ENCODE measurements at places on chromosomes 13 and 19. TPM values are rescaled to one million over a fixed set of nuclear protein-coding genes. Genes with fewer than 3 reads are reported as not detected.

- DNase-seq, result no peak
Observed at GRCh38 chr19:7883105-7883504, 5.2 kb upstream of the LRRC8E start.

GRCh38 chr13:113979791-113980471 is 6.1 kb upstream of the C13orf46 start:
- peak; percentile 36 for DNase-seq

The ZNF793 gene
- polyA plus RNA-seq, result 4.4 TPM

- no peak for DNase-seq
Observed at GRCh38 chr13:27367570-27367969, 56.8 kb upstream of the GTF3A start.

The THAP8 gene
- 6.6 TPM for polyA plus RNA-seq

The SCEL gene
- 0.05 TPM for polyA plus RNA-seq

DNA sequence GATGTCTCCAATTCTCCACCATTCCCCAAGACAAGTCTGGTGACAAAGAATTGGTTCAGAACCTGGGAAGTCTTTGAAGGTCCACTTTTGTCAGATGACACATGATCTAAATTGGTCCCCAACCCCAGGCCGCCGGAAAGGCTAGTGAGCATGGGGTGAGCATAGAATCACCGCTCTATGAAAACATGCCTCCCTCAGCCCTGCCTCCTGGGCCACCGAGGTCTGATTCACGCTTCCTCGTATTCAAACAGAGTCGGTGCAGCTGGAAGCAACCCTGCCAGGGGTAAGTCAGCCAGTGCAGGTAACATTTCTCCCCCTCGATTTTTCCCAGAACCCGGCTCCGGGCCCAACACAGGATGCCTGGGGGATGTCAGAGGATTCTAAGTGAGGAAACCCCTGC is 33.9 kb upstream of the KLF2 start:
- no peak for DNase-seq

The C1QTNF9B gene
- polyA plus RNA-seq, result 1.2 TPM

DNA sequence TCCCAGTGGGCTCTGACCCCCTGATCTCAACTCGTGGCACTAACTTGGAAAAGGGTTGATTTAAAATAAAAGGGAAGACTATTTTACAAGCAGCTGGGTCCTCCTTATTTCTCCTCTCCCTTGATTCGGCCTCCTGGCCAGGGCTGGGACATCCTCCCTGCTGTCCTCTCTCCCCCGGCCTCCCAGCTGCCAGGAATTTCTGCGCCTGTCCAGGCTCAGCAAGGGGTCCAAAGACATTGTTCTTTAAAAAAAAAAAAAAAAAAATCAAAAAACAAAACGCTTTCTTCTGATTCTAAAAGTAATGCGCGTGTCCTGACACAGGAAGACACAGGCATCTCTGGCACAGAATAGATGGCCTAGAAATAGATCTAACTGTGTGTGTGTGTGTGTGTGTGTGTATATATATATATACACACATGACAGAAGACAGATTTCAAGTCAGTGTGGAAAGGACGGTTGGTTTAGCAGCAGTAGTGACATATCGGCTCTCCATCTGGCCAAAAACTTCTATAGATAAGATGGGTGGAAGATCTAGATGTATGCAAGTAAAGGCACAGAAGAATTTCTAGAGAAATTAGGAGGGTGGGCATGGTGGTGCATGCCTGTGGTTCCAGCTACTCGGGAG is 12.3 kb upstream of the LENG8 start:
- no peak for DNase-seq

DNA sequence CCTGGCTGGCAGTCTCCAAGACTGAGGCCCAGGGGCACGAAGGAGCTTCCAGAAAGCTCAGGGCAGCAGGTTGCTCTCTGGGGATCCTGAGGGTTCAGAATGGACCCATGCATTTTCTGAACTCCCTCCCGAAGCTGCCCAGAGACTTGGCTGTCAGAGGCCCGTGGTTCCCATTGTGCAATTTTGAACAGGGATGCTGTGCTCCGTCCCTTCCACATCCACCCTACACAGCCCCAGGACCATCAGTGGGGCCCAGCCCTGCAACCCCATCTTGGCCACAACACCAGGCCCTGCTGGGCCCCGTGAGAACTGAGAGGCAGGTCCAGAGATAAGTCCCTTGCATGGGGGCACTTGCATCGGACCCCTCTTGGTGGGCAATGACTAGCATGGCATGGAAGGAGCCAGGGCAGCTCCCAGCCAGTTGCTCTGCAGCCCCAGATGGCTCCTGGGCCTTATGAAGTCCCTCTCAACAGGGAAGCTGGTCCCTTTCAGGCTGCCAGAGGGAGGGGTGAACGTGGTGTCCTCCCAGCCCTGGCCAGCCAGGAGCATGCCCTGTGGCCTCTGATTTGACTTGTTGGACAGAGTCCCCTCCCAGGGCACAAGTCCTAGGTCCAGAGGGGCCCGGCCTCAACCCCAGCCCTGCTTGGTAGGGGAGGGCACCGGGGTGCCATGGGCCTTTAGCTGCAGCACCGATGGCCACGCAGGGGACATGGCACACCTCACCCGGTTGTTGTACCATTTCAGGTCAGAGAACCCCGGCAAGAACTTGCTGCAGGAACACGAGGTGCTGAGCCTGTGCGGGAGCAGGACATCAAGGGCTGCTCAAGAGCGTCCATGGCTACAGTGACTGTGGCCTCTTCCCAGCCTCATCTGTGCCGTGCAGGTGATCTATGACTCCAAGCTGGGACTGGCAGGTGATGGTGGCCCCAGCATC is 17.3 kb upstream of the ZNF14 start:
- DNase-seq, result no peak

DNA sequence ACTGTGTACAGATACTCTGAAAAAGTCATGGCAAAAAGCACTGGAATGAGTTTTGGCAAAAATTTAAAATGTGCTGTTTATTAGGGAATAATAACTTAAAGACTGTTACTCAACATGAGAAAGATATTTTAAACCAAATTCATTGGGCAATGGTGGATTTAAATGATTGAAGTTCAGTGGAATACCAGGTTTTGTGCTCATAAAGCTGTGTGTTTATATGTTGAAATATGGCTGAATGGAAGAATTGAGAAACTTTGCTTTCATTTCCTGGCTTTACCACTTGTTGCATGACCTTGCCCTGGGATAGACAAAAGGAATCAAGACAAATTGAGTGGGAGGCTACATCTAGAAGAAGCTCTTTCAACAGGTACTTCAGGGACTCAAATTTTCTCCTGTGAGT is 246.4 kb downstream of the GPC5 start:
- no peak for DNase-seq

The IGFL4 gene
- polyA plus RNA-seq, result not detected

The PLPPR2 gene
- polyA plus RNA-seq, result 19.7 TPM

GRCh38 chr19:49642492-49643035 is 555 bp downstream of the SCAF1 start:
- no peak for DNase-seq

DNA sequence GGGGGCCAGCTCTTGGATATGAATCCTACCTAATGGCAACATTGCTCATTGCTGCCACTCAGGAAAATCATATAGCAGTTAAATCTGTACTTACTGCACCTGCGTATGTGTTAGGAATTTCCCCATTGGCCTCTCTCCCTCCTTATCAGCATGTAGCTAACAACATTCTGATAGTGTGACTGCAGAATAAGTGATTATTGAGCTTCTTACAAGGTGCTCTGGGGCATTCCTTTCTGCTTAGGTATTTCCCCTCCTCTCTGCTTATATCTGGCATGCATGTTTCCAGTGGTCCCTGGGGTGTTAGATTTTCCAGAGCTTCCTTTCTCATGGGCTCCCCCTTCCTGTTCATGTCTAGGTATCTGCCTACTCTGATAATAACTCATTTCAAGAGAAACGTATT is 414.1 kb upstream of the SLITRK1 start:
- no peak for DNase-seq

DNA sequence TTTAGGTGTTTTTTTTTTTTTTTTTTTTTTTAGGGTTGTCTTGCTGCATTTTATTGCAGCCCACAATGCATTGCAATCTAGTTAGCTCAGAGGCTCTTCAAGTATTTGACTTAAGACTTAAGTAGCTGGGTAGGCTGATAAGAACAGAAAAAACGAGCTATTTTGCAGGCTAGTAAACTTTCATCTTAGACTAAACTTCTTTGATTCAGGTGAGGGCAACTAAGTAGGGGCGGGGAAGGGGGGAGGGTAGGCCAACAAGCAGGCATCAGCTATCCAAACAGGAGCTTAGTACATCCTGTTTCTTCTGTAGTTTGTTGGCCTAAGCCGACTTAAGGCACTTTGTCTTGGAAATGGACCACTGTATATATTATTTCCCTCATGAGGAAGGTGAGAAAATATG is 4.9 kb upstream of the TDRD3 start:
- DNase-seq, result no peak

GRCh38 chr13:34208336-34208735 is 390.4 kb downstream of the RFC3 start:
- no peak for DNase-seq

The CCL25 gene
- not detected for polyA plus RNA-seq

DNA sequence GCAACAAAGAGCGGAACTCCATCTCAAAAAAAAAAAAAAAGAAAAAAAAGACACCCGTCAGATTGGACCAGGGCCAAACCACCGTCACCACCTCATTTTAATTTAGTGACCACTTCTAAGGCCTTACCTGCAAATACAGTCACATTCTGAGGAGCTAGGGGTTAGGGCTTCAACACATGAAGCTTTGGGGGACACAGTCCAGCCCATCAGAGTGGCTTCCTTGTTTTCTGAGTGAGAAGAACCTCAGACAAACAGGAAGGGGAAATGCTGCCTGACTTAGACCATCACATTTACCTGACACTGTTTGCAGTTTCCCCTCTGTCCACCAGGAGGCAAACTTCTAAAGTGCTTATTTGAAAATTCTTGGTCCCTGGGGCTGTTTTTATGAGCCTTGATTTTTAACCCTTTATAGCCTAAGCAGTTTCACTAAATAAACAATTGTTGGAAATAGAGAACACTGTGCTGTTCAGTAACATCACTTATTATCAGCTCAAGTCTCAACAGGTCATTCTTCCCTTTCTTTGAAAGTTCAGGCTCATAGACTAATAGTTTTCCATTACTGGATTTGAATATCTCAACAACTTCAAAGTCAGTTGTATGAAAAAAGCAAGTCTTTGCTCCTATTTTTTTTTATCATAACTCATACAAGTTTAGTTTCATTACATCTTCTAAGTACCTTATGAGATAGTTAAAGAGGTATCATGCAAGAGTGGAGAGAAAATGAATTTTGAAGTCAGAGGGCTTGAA is 74.9 kb upstream of the WASF3 start:
- no peak for DNase-seq

The OR7A5 gene
- polyA plus RNA-seq, result 0.02 TPM

DNA sequence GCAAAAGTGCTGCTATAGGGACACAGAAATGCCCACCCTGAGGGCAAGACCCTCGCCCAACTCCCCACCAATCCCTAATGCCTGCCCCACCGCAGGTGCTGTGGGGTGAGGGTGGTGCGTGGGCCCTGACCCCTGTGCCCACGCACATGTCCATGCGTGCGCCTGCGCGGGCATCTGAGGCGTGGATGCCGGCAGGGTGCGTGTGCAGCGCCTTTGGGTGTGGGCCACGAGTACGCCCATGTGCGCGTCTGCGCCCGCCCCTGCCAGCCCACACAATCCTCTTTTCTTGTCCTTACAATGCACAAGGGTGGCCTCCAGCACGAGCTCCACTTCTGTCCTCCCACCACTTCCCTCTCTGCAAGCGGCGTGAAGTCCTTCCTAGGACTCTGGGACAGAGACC is 14.3 kb downstream of the FUT6 start:
- DNase-seq, result no peak

The URAD gene
- polyA plus RNA-seq, result not detected

DNA sequence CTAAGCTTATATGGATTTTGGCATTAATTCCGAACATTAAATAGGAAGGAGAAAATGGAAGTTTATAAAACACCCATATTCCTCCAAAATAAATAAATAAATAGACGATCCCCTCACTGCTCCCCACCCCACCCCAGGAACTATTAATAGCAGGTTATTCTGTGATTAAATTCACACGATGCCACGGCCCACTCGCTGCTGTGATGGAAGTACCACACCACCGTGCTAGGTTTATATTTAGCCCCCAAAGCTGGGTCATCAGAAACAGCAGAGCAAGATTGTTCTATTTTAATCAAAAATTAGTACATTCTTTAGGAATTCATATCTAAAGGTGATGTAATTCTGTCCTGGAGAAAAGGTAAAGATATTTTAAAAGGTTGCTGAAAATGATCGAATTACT is 65.4 kb downstream of the CCDC70 start:
- no peak for DNase-seq

The OR7D2 gene
- polyA plus RNA-seq, result not detected

The BRSK1 gene
- 11.9 TPM for polyA plus RNA-seq

DNA sequence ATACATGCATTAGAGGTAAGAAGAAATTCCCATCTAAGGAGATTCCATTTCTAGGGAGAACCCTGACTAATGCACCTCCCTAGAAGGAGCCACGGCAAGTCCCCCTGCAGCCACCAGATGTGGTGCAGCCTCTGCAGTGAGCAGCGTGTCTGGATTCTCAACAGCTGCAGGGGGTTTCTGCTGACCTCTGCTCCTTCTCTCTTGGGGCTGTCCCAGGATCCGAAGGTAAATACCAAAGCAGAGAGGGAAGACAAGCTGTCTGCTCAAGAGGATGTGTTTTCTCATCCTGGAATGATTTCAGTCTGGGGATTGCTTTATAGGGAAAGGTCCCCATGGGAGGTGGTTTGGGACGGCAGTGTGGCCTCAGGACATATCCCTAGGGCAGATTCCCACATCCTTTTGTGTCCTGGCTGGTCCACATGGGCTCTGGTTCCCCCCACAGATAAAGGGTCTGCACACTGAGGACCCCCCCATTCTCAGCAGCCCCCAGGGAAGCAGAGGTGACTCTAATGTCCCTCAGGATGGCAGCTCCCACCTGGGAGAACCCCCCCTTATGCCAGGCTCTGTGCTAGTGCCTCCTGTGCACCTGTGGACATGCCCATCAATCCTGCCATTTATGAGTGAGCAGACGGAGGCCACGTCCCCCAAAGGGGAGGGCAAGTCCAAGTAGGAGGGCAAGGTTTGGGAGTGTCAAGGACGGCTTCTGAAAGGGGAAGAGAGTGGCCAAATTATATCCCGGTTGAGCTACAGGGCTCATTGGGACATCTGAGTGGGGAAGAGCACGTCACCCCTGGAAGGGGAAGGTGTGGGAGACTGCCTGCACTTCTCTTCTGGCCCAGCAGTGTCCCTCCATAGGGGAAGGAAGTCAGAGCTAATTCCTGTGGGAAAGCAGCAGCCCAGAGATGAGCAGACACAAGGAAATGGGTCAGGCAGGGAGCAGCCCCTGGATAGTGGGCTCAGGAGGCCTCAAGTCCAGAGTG is 10.2 kb upstream of the OR10H5 start:
- no peak for DNase-seq

GRCh38 chr13:94709001-94709834 is 3.1 kb downstream of the SOX21 start:
- DNase-seq, result no peak

- no peak for DNase-seq
Observed at GRCh38 chr13:95289020-95289444, 12.2 kb downstream of the ABCC4 start.

- peak; percentile 59 for DNase-seq
Observed at GRCh38 chr13:29707876-29708543, 112.5 kb upstream of the SLC7A1 start.

DNA sequence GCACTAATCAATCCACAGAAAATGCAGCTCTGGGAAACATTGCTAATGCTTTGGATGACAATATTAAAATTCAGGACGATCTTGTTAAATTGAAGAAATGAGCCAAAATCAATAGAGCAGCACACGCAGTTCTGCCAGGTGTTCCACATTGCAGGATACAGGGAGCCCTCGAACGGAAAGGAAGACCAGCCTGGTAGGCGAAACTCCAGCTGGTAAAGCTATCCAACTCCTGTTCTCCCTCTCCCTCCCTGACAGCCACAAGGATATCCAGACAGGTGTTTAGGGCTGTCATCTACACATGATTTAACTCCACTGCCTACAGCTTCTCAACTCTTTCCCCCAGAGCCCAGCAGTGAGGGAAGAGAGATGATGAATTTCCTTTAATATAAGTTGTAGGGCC is 67.7 kb downstream of the EPSTI1 start:
- no peak for DNase-seq

Measured in right cardiac atrium (tissue), 5 donors.